HepG2 (cell line): ENCODE measurements at places on chromosomes 1 and 21. TPM values are rescaled to one million over a fixed set of nuclear protein-coding genes. Genes with fewer than 3 reads are reported as not detected.

VWA5B1 gene
- total RNA-seq = not detected in 2 replicates

DNA sequence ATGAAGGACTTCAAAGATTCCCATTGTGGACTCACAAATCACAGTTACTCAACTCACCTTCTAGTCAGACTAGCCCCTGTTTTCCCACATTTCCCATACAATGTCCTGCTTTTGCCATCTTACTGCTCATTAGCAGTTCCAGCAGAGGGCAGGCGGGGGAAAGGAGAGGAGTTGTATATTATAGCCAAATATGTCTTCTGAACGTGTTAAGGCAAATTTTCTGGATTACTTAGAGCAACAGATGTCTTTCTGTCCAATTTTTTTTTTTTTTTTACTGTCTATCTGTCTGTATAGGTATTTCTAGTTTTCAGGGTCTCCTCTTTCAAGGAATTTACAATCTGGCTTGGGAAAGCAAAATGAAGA is 29.9 kb upstream of the DDAH1 start:
- peak; percentile 11 for DNase-seq
- no peaks in the 10 kb centered on the region for H3K27me3 ChIP-seq
- H3K4me1 ChIP-seq = peaks cover 16% of the 10 kb centered on the region
- no peaks in the 10 kb centered on the region for H3K36me3 ChIP-seq

GRCh38 chr1:66296951-66297350 is 237.0 kb upstream of the SGIP1 start:
- no peaks in the 10 kb centered on the region for H3K27me3 ChIP-seq
- no peak overlapping the region for H3K4me3 ChIP-seq
- H3K4me1 ChIP-seq = 0 out of 2 replicates have a peak, but pooled peaks cover 7% of the 10 kb centered on the region

- H3K27ac ChIP-seq = no peak overlapping the region
- no peak for DNase-seq
- peaks cover 1% of the 10 kb centered on the region; the same call in 1 of the 2 replicates for H3K27me3 ChIP-seq
- no peak overlapping the region for H3K4me3 ChIP-seq
Observed at GRCh38 chr1:110455151-110455550, 4.2 kb downstream of the PROK1 start.

- peaks cover 5% of the 10 kb centered on the region for H3K27me3 ChIP-seq
- no peak overlapping the region for H3K27ac ChIP-seq
- H3K36me3 ChIP-seq = no peaks in the 10 kb centered on the region
- no peak for DNase-seq
- no peak overlapping the region for H3K4me3 ChIP-seq
- no peaks in the 10 kb centered on the region for H3K4me1 ChIP-seq
Observed at GRCh38 chr1:2854151-2854550, 52.7 kb upstream of the TTC34 start.

GRCh38 chr1:232225336-232226131 is 404.4 kb downstream of the SIPA1L2 start:
- no peaks in the 10 kb centered on the region for H3K27me3 ChIP-seq
- no peak overlapping the region for H3K4me3 ChIP-seq
- H3K27ac ChIP-seq = no peak overlapping the region
- no peaks in the 10 kb centered on the region for H3K36me3 ChIP-seq
- no peaks in the 10 kb centered on the region for H3K4me1 ChIP-seq

- no peak for DNase-seq
- no peak overlapping the region for H3K27ac ChIP-seq
- H3K36me3 ChIP-seq = peaks cover 4% of the 10 kb centered on the region
- no peaks in the 10 kb centered on the region for H3K4me1 ChIP-seq
Observed at GRCh38 chr1:168187177-168187576, 8.4 kb downstream of the TIPRL start.

- no peak overlapping the region for H3K27ac ChIP-seq
- H3K27me3 ChIP-seq = no peaks in the 10 kb centered on the region
- no peak overlapping the region for H3K4me3 ChIP-seq
- 0 out of 2 replicates have a peak, but pooled peaks cover 7% of the 10 kb centered on the region for H3K4me1 ChIP-seq
- H3K36me3 ChIP-seq = no peaks in the 10 kb centered on the region
Observed at GRCh38 chr1:73998348-73998959, 199.5 kb downstream of the LRRIQ3 start.

GRCh38 chr1:17890056-17890814 is 135.1 kb downstream of the ACTL8 start:
- no peak overlapping the region for H3K27ac ChIP-seq
- no peaks in the 10 kb centered on the region for H3K4me1 ChIP-seq
- H3K4me3 ChIP-seq = no peak overlapping the region
- no peak for DNase-seq
- no peaks in the 10 kb centered on the region for H3K36me3 ChIP-seq
- peaks cover 6% of the 10 kb centered on the region for H3K27me3 ChIP-seq

DNA sequence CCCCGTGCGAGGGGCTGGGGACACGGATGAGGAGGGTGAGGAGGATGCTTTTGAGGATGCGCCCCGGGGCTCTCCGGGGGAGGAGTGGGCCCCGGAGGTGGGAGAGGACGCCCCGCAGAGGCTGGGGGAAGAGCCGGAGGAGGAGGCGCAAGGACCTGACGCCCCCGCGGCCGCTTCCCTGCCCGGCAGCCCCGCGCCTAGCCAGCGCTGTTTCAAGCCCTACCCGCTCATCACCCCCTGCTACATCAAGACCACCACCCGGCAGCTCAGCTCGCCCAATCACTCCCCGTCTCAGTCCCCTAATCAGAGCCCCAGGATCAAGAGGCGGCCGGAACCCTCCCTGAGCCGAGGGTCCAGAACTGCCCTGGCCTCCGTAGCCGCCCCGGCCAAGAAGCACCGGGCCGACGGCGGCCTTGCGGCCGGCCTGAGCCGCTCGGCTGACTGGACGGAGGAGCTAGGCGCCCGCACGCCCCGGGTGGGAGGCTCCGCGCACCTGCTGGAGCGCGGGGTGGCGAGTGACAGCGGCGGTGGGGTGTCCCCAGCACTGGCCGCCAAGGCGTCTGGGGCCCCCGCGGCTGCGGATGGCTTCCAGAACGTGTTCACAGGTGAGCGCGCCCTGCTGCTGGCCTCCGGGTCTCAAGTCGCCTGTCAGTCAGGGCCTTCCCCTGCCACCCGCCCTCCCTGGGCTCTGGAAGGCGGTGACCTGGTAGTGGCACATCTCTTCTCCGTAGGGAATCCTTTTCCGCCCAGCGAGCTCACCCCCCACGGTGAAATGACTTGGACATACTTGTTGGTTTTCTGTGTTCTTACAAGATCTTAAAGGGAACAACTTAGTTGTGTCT is 1.7 kb downstream of the FMN2 start:
- no peaks in the 10 kb centered on the region for H3K36me3 ChIP-seq
- DNase-seq = no peak
- no peak overlapping the region for H3K4me3 ChIP-seq
- H3K27ac ChIP-seq = no peak overlapping the region
- H3K4me1 ChIP-seq = no peaks in the 10 kb centered on the region
